NCI-H510A (cell line): ENCODE measurements at places on chromosomes 16 and 17.

DNA sequence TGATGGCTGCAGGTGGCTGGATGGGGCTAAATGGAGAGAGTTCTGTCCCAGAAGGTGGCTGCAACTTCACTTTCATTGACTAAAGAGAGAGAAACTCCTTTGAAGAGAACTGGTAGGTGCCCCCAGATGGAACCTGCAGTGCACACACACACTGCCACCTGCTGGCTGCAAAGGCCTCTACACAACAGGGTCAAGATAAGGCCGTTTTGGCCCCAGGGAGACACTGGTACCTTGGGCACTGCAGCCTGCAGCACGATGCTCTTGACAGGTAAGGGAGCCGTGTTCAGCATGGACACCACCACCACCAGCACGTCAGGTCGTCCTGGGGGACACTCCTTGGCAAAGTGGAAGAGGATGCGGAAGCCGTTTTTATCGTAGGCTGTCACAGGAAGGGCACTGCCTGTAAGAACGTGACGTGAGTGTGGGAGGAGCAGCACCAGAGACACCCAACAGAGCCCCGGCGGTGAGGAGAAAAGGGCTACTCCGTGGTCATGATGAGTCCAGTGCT, 22.7 kb downstream of the GGA3 start:
- peak; percentile 14 for DNase-seq

- DNase-seq: no peak
These were observed 1.0 kb downstream of the TOP2A start for GRCh38 chr17:40416671-40417070.

GRCh38 chr17:74938194-74938950, 2.7 kb downstream of the OTOP3 start:
- DNase-seq: no peak

- DNase-seq: no peak
These were observed 179.4 kb downstream of the BANP start for GRCh38 chr16:88130681-88131080.

DNA sequence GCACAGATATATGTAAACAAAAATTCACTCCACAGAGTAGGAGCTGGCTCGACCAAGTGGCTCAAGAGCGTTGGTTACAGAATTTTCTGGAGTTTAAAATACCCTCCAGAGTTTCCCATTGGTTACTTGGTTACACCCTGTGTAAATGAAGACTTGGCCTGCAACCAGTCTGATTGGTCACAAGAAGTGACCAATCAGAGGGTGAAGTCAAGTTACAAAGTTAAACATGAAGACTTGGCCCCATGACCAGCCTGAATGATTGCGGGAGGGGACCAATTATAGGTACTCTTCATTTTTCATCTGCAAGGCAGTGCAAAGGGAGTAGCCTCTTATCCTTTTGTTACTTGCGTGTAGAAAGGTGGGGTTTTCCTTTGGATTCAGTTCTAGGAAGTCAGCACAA, 121.3 kb upstream of the SALL1 start:
- DNase-seq: no peak
